Activated T-cell treated with anti-CD3 and anti-CD28 coated beads for 24 hours (primary cell): ENCODE measurements at places on chromosomes 7 and 10.

DNA sequence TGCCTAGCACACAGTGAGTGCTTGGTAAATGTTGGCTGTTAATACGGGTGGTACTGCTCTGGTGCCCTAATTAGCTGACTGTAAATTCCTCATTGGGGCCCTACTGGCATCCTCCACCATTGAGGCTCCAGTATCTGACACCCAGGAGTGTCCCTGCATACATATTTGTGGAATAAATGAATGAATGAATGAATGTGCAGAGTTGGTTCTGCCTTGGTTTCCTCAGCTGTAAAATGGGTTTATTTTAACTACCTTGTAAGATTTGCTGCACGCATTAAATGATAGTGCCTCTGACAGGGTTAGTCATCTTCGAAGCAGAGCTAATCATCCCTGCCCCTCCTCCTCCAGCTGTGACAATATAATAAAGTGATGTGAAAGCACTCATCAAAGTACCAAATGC is 45.8 kb downstream of the ALDH18A1 start:
- DNase-seq = no peak

- no peak for DNase-seq
Measured at GRCh38 chr10:26408858-26409494, 29.2 kb upstream of the APBB1IP start.

DNA sequence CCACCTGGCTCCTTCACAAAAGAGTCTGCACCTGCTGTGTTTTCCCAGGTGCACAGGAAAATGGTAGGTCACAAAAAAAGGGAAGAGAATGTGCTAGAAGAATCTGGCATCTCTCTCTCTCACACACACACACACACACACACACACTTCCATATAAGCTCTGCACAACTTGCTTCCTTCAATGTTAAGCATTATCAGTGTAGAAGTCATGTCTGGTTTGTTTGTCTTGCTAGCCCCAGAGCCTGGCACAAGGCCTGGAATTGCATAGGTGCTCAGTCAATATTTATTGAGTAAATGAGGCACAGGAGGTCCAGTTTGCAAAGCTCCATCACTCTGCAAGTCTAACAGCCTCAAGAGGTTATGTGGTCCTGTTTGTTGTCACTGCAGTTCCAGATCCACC is 867.3 kb upstream of the AUTS2 start:
- no peak for DNase-seq

- no peak for DNase-seq
Measured at GRCh38 chr7:151251328-151251688, 2.8 kb upstream of the SMARCD3 start.

DNA sequence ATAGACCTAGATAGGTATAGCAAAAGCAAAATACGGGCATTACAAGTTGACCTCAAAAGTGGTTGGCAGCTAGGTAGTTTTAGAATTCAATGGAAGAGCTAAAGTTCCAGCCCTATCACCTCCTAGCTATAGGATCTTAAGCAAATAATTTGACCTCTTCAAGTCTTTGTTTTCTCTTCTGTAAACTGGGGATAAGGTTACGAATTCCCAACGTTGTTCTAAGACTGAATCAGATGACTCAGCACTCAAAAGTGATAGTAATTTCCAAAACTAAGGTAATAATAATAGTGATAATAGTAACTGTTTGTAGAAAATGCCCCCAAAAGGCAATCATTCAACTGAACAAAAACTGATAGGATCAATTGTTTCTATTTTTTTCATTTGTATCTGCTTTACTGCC is 445.2 kb downstream of the KCNMA1 start:
- no peak for DNase-seq

DNA sequence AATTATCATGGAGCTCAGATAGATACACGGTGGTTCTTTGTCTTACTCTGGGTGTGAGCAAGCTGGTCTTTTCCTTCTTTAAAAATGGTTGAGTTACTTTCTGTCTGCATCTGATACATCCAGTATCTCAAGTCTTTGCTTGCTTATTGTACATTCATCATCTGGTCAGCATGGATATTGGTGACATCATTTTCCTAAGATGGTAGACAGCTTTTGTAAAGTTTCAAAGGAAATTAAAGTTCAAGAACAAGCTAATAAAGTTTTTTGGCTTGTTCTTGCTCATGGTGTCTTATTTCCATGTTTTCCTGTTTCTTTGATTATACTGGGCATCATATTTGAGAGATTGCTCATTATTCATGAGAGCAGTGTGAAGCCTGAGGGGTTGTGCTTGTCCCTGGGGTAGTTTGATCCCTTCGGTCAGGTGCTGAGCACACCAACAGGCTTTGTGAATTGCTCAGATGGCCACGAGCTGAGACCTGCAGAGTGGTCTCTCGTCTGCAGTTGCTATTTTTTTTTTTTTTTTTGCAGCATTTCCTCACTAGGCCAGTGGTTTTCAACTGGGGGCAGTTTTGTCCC is 38.5 kb downstream of the MGMT start:
- DNase-seq = no peak

- no peak for DNase-seq
Measured at GRCh38 chr7:133360201-133360600, 107.3 kb downstream of the EXOC4 start.

GRCh38 chr10:11017000-11017569 is 587 bp upstream of the CELF2 start:
- DNase-seq = no peak

- DNase-seq = no peak
Measured at GRCh38 chr7:1112109-1112508, 24.2 kb downstream of the GPER1 start.

DNA sequence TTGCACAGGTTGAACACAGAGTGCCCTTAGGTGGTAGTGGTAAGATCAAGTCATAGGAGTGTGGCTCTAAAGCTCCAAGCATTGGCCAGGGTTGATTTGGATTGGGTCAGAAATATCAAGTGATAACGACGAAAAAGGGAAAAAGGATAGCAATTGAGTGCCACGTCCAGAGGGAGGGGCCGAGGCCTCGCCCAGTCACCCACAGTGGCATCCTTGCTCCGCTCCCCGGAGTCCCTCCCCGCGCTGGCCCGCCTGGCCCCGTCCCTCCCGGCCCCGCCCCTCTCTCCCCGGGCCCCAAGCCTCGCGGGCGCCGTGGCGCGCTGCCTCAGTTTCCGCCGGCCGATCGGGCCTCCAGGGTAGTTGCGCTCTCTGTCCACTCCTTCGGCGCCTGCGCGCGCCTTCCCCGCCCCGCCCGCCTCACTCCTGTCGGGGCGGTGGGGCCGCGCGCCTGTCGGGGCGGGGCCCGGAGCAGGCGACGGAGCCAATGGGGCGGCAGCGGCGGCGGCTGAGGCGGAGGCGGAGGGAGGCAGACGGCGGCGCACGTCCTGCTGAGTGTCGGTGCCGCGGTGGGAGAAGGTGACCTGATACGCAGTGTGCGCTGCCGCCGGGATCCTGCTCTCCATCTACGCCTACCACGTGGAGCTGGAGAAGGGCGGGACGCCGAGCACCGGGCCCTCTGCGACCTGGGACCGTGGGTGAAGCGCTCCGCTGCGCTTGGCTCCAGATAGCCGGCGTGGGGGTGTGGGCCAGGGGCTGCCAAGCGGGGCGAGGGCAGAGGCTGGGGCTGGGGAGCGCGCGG is 209.1 kb upstream of the ZNF722 start:
- DNase-seq = peak; percentile 1

- DNase-seq = no peak
Measured at GRCh38 chr10:125107965-125108580, 52.3 kb downstream of the CTBP2 start.

GRCh38 chr7:139893999-139894398 is 64.9 kb downstream of the TBXAS1 start:
- DNase-seq = no peak

DNA sequence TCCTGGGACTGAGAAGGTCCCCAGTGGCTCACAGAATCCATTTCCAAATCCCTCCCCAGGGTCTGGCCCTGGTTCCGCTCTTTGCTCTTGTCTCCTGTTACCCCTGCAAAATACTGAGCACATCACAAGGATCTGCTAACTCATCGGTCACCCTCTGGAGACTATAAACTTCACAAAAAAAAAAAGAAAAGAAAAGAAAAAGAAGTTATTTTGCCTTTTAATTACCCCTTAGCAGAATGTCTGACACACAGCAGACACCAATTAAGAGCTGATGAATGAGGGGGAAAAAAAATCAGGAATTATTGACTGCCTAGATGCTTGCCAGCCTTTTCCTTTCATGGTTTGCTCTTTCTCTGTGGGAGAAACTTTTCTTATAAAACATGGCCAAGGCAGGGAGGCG is 578.7 kb downstream of the GRID1 start:
- DNase-seq = no peak

DNA sequence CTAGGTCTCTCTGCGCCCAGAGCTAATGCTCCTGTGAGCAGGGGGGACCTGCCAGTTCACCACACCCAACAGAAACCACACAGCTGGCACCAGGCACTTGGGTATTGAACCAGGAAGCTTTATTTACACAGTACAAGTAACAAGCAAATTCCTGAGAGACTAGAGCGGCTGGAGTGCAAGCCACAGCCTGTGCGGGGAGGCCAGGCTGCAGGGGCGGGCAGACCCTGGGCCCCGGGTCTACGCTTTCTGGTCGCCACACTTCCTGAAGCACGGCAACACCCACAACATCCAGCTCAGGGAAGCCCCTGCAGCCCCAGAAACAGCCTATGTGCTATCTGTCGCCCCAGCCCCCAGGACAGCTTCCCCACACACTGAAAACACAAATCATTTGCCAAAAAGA is 125.0 kb downstream of the FAM53B start:
- no peak for DNase-seq

DNA sequence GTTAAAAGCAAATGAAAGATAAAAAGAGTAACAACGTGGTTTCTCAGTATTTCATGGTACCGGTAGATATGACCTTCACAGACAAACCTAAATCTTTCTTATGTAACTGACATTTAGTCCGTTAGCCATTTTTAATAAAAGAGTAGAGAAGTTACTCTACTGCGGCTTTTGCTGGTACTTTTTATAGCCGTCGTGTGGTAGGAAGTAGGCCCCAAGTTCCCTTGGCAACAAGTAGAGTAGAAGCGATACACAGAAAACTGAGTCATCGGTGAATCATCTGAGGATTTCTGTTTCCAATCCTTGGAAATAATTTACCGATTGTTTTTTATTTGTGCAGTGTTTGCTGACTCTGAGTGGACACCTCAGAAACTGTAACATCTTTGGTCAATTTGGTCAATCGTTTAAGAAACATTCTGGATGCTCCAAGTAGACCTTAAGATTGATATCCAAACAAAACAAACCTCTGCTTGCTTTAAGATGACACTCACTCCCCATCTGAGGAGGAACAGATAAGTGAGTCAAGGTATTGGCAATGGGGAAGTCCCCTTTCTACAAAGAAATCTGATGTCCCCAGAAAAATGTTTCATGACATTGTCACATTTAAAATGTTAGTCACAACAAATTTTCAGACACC is 63.9 kb upstream of the AHR start:
- DNase-seq = peak; percentile 53
